ENCODE measurements at places on chromosomes 12 and 14.
A peak's percentile ranks its signal among the peaks of the same experiment; 100 is the strongest.

GRCh38 chr14:52961060-52961639, 10.3 kb upstream of the FERMT2 start:
- DNase-seq: no peak

DNA sequence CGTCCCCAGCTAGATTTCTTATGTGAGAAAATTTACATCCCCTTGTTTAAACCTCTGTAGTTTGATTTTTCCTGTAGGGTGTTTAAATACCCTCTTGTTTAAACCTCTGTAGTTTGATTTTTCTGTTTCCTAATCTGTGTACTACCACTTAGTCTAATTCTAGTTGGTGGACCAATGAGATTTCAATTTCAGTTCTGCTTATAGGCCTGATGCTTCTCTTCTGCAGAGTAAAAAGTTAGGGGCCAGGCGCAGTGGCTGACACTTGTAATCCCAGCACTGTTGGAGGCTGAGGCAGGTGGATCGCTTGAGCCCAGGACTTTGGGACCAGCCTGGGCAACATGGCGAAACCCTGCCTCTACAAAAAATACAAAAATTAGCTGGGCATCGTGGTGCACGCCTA, 11.5 kb downstream of the UBC start:
- DNase-seq: no peak

GRCh38 chr14:86402545-86402944, 872.6 kb downstream of the FLRT2 start:
- DNase-seq: no peak

DNA sequence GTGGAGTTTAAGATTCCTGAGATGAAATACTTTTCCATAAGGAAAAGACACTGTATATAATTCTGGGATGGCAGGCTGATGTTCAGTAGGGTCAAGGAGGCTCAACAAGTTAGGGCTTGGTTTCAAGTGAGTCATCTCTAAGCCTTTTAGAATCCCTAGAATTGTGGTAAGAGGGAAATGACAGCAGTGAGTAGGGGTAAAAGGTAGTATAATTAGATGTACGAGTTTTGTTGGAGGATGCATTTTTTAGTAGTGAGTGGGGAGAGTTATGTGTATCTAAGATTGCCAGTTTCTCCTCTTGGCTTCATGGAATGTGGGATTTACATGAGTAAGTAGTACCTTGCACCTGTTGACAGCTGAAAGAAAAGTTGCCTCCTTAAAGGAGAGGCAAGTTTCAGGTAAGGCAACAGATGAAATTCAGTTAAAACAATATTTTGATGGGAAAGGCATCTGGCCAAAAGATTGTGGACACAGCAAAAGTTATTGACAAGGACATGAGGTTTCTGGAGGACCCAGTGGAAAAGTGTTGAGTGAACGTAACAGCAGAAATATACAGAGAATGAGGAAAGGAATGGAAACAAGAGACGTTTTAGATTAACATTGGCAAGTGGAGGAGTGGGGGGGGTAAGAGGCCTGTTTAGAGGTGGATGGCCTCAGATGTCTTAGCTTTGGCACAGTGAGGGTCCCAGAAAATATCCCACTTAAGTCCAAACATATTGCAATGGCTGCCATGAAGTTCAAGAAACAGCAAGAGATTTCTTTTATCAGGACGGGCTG, 21.8 kb downstream of the LMO3 start:
- no peak for DNase-seq

- DNase-seq: no peak
Observed at GRCh38 chr12:55712700-55713415, 3.0 kb upstream of the BLOC1S1 start.

- DNase-seq: no peak
Observed at GRCh38 chr14:54440476-54440872, 700 bp downstream of the CNIH1 start.

- DNase-seq: no peak
Observed at GRCh38 chr14:22646570-22647254, 2.6 kb upstream of the OR6J1 start.

DNA sequence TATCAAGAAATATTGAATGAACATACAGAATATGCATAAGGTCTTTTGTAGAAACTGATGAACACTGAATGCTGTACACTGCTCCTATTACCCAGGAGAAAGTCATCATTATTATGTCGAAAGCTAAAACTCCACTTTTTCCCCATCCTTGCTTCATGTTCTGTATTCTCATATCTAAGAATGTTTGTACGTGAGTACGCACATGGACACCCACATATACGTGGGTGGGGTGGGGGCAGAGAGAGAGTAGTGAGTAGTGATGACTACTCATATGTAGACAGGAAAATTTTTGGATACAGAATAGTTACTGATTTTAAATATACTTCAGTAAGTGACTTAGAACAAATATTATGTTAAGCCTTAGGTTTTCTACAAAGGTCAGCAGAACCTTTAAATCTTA, 75.1 kb downstream of the FERMT2 start:
- DNase-seq: no peak

DNA sequence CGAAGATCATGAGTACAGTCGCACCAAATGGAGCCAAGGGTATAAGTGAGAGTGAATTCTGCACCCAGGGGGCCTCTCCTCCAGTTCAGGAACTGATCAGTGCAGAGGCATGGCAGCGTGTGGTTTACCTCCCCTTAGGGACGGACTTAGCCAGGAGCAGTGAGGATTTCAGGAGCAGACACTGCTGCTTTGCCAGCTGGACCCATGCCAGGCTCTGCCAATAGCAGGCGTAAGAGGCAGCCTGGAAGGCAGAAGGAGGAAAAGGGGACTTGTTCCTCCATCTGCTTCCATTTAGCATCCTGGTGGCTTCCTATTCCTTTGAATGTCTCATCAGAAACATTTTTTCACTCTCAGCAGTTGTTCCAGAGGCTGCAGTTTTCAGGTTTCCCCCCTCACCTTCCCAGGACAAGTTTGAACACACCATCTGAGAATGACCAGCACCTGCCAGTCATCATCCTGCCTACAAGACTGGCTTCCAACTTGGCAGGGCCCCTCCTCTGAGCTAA, 137.0 kb upstream of the LMNTD1 start:
- DNase-seq: no peak

DNA sequence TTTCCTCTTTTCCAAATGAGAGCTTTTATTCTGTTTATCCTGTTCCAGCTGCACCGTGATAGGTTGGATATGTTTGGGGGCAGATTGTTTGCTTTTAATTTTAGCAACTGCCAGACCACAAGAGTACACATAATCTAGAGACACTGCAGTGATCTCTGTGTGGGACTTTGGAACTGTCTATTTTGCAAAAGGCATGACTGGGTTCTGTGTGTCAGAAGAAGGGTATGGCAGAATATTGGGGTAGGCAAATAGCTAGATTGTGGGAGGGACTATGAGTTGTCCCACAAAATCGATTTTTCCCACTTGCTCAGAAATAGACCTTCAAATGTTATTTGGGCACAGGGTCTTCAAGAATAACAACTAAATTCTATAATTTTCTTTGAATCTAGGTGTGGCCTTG, 275.9 kb upstream of the KITLG start:
- no peak for DNase-seq

- DNase-seq: peak; percentile 31
Observed at GRCh38 chr12:120261951-120262851, 3.3 kb downstream of the PXN start.

- DNase-seq: peak; percentile 11
Observed at GRCh38 chr14:61973981-61974380, 211.8 kb downstream of the SNAPC1 start.

GRCh38 chr14:92316937-92317336, 6.0 kb upstream of the SLC24A4 start:
- DNase-seq: no peak

DNA sequence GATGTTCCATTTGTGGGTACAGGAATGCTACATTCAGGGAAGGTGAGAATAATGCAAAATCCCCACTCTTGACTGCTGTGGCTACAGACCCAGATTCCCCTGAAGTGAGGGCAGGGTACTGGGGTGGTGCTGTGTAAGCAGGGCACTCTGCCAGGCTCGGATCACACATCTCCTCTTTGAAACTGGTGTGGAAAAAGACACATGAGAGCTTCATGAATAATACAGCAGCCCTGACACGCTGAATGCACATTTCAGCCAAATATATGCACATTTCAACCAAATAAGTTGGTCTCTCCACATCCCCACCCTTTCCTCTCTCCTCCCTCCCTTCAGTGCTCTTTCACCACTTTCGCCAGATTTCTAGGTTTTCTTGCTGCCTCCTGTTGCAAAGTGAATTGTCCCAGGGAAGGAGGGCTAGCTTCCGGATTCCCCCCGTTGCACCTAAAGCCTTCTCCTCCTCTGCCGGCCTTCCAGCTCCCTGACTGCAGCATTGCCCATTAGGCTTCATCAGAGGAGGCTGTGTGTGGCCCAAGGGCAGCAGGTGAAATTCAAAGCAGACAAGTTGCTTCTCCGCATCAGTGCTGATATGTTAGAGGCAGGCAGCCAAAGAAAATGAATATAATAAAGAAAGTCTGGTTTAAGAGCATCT, 118.2 kb upstream of the TMCC3 start:
- no peak for DNase-seq

DNA sequence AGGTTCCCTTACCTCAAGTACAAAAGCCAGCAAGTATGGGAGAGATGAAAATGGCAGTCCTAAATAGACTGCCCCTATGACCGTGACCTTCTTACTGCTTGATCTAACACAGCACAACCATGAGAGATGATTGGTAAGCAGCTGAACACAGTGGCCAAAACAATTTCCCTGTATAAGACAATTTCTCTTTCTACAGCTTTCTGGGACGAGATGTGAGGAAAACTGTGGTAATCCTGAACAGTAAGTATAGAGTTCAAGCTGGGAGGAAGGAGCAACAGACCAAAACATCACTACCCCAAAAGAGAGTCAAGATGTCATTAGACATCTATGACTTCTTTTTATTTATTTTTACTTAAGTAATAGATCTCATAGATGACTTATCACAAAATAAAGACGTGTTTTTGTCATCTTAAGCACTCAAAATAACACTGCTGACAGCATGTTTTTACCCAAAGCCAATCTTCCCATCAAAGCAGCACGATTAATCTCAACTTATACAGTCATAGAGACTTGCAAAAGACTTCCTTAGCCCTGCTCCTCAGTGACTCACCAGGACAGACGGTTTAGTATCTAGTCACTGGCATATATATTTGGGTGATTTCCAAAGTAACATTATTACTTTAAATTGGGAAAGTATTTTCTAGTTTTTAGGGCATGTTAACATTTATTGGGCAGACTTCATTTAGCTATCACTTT, 3.7 kb downstream of the TMEM52B start:
- no peak for DNase-seq

GRCh38 chr14:97280526-97280925, 483.3 kb downstream of the VRK1 start:
- DNase-seq: peak; percentile 22

DNA sequence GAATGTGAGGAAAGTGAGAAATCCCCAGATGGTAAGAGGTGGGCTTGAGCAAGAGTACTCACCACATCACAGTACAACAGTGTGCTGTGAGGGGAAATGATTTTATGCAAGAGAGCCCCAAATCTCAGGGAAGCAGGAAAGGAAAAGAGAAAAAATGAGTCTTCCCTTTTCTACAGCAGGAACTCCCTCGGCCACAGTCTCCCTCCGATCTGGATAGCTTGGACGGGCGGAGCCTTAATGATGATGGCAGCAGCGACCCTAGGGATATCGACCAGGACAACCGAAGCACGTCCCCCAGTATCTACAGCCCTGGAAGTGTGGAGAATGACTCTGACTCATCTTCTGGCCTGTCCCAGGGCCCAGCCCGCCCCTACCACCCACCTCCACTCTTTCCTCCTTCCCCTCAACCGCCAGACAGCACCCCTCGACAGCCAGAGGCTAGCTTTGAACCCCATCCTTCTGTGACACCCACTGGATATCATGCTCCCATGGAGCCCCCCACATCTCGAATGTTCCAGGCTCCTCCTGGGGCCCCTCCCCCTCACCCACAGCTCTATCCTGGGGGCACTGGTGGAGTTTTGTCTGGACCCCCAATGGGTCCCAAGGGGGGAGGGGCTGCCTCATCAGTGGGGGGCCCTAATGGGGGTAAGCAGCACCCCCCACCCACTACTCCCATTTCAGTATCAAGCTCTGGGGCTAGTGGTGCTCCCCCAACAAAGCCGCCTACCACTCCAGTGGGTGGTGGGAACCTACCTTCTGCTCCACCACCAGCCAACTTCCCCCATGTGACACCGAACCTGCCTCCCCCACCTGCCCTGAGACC, 7.8 kb downstream of the ATN1 start:
- no peak for DNase-seq

GRCh38 chr12:68479261-68479895, 131.3 kb upstream of the RAP1B start:
- no peak for DNase-seq

DNA sequence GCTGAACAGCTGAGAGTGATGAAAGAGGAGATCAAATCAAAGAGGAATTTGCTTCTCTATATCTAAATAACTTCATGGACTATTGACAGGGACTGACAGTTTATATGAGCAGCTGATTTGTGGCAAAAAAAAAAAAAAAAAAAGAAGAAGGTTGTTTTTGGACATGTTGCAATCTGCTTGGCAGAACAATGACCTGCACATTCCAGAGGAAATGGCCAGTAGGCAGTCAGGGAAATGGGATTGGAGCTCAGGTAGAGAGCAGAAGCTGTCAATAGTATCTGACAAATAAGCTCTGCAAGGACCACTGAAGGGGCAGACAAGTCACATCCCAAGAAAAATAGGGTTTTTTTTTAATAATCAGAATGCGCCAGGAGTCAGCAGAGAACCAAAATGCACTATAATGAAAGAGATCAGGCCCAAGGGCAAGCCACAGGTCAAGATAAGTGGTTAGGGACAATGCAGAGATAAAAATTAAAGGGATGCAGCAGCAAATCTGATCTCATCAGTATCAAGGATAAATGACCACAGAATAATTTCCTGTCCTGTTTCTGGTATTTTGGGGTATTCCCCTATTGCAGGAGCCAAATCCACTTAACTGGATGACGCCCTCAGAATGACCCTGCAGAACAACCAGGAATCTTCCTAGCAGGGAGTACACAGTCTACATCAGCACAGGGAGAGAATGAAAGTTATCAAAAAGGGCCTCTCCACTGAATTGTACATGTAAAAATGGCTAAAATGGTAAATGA, 22.6 kb upstream of the DUSP16 start:
- no peak for DNase-seq

DNA sequence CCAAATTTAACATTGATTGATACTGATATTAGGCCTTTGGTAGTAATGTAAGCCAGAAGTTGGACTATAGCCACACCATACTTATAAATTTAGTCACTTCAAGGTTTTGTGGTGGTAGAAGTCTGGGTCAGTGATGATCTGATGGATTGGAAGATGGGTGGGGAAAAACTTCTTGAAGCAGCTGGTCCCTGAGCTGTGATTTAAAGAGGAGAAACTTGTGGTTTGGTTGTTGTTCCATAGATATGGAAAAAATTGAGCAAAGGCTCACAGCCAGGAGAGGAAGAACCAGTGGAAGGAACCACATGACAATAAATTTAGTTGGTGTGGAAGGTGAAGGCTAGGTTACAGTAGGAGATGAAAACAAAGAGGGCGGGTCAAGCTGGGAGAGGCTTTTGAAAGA, 26.1 kb downstream of the PTHLH start:
- DNase-seq: no peak

- no peak for DNase-seq
Observed at GRCh38 chr14:90567191-90567590, 170.4 kb downstream of the CALM1 start.

GRCh38 chr12:52867642-52868041, 18.8 kb upstream of the KRT78 start:
- DNase-seq: no peak

GRCh38 chr14:23577710-23578392, 739 bp downstream of the JPH4 start:
- no peak for DNase-seq
